ENCODE measurements at places on chromosomes 16 and 17. TPM values are rescaled to one million over a fixed set of nuclear protein-coding genes. Genes with fewer than 3 reads are reported as not detected.

EVI2B gene
- 1.5 TPM for total RNA-seq

MYH1 gene
- not detected for total RNA-seq

HAP1 gene
- total RNA-seq, result under 0.01 TPM

NPB gene
- total RNA-seq, result 0.49 TPM
